ENCODE measurements at places on chromosomes 16 and 17.
A peak's percentile ranks its signal among the peaks of the same experiment; 100 is the strongest.

GRCh38 chr17:70916469-70916868 lies 747.1 kb downstream of the KCNJ2 start:
- ATAC-seq = no peak

GRCh38 chr17:2048805-2049204 lies 6.1 kb upstream of the HIC1 start:
- ATAC-seq = no peak

DNA sequence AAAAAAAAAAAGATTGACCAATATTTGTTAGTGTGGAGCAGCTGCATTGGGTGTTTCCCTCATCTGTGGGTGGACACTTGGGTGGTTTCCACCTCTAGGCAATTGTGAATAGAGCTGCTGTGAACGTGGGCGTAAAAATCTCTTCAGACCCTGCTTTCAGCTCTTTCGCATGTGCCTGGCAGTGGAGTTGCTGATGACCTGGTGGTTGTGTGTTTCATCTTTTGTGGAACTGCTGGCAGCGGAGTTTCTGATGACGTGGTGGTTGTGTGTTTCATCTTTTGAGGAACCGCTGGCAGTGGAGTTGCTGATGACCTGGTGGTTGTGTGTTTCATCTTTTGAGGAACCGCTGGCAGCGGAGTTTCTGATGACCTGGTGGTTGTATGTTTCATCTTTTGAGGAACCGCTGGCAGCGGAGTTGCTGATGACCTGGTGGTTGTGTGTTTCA lies 21.4 kb downstream of the ZC3H18 start:
- no peak for ATAC-seq

GRCh38 chr17:39813631-39814030 lies 50.5 kb downstream of the IKZF3 start:
- ATAC-seq = no peak

DNA sequence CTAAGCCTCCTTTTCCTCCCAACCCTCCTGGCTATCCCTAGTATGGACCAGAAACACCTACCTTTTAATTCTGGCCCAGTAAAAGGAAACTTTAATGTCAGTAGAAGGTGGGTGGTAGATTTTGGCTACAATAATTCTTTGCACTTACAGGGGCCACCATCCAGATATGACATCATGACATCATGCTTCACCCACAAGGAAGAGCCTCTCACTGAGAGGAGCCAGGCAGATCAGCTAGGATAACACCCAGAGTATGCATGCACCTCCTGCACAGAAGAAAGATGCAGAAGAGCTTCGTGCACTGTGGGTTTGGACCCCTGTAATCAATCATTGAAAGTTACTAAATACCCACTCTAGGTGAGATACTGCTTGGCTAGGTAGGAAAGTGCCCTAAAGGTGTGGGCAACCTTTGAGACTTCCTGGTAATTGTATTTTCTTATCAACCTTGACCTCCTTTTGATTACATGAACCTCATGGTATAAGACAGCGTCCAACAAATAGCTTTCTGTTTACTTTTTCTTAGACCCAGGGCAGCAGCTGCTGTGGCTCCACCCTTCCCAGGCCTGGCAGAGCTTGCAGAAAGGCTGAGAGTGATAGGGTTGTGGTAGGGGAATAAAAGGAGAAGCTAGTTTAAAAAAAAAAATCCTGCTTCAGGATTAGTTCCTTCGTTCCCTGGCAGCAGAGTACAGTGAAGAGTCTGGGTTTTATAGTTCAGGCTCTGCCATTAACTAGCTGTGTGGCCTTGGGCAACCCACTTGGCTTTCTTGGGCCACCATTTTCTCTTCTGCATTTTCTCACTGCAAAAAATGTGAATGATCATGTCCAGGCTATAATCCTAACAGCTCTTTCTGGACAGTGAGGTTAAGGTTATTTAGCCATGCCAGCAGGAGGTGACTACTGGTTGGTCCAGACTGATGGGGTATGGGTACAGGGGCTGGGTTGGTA lies 6.2 kb downstream of the MAP3K14 start:
- ATAC-seq = no peak

DNA sequence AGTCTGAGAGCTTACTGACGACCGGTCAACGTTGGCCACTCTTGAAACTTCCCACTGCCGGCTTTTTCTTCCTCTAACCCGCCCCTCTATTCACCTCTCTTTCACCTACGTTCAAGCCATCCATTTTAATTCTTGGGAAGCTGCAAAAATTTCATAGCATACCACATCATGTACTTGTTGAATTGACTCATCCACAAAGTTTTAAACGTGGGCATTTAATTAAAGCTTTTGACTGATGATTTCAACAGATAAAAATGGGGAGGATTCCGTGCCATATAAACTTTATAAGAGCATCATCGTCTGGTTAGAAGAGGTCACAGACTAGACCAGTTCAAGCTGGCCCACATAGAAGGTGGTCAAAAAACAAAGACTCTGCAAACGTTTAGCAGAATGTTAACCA lies 22.5 kb downstream of the VPS53 start:
- peak; percentile 19 for ATAC-seq

DNA sequence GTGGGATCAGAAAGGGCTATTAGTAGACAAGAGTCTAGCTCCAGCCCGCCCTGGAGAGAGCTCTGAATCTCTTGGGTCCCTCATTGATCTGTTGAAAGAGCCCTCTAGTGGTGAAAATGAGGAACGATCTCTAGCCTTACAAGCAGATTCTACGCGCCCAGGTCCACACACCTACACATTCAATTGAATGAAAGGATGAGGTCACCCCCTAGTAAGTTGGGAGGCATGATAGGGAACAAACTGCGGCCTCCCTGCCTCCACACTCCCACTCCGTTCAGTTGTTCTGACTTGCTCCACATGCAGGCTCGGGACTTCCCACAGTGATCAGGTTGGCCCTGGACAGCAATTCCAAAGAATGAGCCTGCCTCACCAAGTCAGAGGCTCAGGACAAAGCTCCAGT lies 2.9 kb upstream of the CACNG3 start:
- peak; percentile 77 for ATAC-seq
